ENCODE measurements at places on chromosomes 3 and 15. TPM values are rescaled to one million over a fixed set of nuclear protein-coding genes. Genes with fewer than 3 reads are reported as not detected.

DNA sequence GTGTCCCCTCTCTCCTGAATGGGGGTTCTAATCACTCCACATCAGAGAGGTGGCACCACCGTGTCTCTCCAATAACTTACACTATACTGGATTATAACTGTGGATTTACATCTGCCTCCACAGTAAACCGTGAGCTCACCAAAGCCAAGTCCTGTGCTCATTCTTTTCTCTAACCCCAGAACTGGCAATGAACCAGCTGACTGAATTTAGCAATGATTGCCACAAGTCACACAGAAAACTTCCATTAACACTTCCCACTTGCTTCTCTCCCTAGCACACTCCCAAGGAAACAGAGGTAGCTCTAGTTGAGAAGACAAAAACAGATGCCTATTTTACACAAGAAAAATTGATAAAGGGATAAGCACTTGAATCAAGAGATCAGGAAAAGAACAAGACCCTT, 361.3 kb downstream of the ULK4 start:
- no peak for DNase-seq
- no peaks in the 10 kb centered on the region for H3K4me1 ChIP-seq
- H3K27ac ChIP-seq = no peak overlapping the region
- no peaks in the 10 kb centered on the region for H3K27me3 ChIP-seq

GRCh38 chr15:90957031-90957790, 2.5 kb downstream of the RCCD1 start:
- H3K27me3 ChIP-seq = no peaks in the 10 kb centered on the region
- H3K4me3 ChIP-seq = peak overlapping the region; percentile 66
- peaks cover 28% of the 10 kb centered on the region for H3K36me3 ChIP-seq
- H3K4me1 ChIP-seq = peaks cover 21% of the 10 kb centered on the region
- no peak for DNase-seq
- H3K27ac ChIP-seq = no peak overlapping the region

The ROBO1 gene
- total RNA-seq = 27.1 TPM

- no peaks in the 10 kb centered on the region for H3K27me3 ChIP-seq
- H3K36me3 ChIP-seq = no peaks in the 10 kb centered on the region
- H3K27ac ChIP-seq = no peak overlapping the region
- H3K4me1 ChIP-seq = peaks cover 55% of the 10 kb centered on the region
- no peak for DNase-seq
These were observed 72.6 kb downstream of the TRAK1 start for GRCh38 chr3:42163622-42164244.

The SLC15A2 gene
- 63.6 TPM for total RNA-seq

The THAP10 gene
- 1.5 TPM for total RNA-seq

DNA sequence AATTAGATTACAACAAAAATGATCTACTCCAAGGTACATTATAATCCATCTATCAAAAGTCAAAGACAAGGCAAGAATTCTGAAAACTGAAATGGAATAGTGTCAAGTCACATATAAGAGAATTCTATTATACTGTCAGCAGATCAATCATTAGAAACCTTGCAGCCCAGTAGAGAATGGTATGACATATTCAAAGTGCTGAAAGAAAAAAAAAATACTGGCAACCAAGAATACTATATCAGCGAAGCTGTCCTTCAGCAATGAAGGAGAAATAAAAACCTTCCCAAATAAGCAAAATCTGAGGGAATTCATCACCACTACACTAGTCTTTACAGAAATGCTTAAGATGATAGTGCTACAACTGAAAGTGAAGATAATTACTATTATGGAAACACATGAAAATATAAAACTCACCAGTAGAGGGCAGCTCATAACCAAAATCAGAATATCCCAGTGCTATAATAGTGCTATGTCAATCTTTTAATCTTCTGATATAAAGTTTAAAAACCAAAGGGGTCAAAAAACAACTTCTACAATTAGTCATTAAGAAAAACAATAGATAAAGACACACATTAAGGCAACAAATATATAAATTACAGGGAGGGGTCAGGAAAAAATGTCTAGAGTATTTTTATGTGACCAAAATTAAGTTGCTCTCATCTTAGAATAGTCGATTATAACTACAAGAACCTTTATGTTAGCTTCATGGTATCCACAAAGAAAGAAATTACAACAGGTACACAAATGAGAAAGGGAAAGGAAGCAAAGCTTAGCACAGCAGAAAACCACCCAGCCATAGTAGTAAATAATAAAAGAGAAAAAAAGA, 190.7 kb upstream of the CNTN6 start:
- H3K27ac ChIP-seq = no peak overlapping the region
- no peaks in the 10 kb centered on the region for H3K27me3 ChIP-seq
- H3K36me3 ChIP-seq = no peaks in the 10 kb centered on the region
- no peak overlapping the region for H3K4me3 ChIP-seq
- DNase-seq = no peak
- H3K4me1 ChIP-seq = no peaks in the 10 kb centered on the region

DNA sequence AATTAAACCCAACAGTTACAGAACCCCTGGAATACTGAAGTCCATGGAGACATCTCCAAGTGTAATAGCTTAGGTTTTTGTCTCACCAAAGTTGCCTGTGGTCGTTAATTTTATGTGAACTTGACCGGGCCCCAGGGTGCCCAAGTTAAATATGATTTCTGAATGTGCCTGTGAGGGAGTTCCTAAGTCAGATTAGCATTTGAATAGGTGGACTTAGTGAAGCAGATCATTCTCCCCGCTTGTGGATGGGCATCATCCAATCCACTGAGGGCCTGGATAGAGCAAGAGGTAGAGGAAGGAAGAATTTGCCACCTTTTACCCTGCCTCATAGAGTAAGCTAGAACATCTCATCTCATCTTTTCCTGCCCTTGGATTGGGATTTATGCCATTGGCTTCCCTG, 203.0 kb downstream of the MYRIP start:
- no peak overlapping the region for H3K27ac ChIP-seq
- no peak overlapping the region for H3K4me3 ChIP-seq
- H3K36me3 ChIP-seq = no peaks in the 10 kb centered on the region
- H3K27me3 ChIP-seq = no peaks in the 10 kb centered on the region
- no peaks in the 10 kb centered on the region for H3K4me1 ChIP-seq

The SLC22A13 gene
- total RNA-seq = 0.41 TPM

The TMCO5A gene
- total RNA-seq = not detected

- no peak for DNase-seq
- H3K4me3 ChIP-seq = peak overlapping the region; percentile 29
- no peaks in the 10 kb centered on the region for H3K27me3 ChIP-seq
- H3K27ac ChIP-seq = peak overlapping the region; percentile 69
These were observed 120.9 kb downstream of the LIPC start for GRCh38 chr15:58552505-58553364.

DNA sequence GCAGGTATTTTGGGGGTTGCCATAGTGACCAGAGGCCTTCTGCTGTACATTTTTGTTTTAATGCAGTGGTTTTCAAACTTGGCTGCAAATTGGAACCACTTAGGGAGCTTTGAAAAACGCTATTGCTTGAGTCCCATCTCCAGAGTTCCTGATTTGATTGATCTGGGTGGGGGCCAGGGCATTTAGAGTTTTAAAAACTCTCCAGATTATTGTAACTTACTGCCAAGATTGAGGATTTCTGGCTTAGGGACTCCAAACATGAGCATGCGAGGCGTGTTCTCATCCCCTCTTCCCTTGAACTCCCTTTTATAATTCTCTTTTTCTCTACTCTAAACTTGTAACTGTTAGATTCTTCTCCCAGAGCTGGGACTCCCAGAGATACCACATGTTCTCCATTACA, 340.8 kb upstream of the SUCLG2 start:
- no peak overlapping the region for H3K4me3 ChIP-seq
- H3K27ac ChIP-seq = no peak overlapping the region
- no peaks in the 10 kb centered on the region for H3K36me3 ChIP-seq
- no peaks in the 10 kb centered on the region for H3K4me1 ChIP-seq
- no peaks in the 10 kb centered on the region for H3K27me3 ChIP-seq

The CASR gene
- 0.20 TPM for total RNA-seq

DNA sequence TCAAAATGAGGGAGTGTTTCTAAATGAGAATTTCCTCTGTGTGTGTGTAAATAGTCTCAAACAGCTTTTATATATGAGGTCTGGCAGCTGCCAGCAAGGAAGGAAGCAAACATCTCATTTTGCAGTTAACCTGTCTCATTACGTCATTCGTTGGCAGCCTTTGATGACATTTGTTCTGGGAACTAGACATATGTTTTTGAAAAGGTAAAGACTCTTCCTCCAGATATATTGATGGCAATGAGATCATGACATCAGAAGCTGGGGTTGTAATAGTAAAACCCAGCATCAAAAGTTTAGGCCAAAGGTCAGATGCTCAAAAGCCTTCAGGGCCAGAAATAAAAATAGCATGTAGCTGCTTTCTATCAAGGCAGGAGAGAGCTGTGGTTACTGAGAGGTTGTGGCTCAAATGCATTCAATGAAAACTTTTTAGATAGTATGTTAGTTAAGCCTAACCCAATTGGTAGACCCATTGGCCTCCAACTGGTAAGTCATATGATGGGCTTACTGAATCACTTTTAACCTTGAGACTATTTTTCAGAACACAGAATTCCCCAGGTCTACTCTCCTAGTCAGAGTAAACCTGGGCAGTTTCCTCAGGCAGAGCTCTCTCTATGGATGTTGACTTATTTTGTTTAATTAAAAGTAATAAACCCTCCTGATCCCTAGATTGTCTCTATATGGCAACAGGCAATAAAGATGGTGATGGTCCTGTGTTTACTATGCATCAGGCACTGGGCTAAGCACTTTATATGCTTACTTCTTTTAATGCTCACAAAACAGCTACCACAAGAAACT, 386.5 kb upstream of the CFAP20DC start:
- no peaks in the 10 kb centered on the region for H3K4me1 ChIP-seq
- H3K27me3 ChIP-seq = no peaks in the 10 kb centered on the region
- no peaks in the 10 kb centered on the region for H3K36me3 ChIP-seq
- H3K4me3 ChIP-seq = no peak overlapping the region
- DNase-seq = no peak

GRCh38 chr3:126963261-126964190, 19.4 kb upstream of the PLXNA1 start:
- peaks cover 9% of the 10 kb centered on the region for H3K4me1 ChIP-seq
- H3K27ac ChIP-seq = no peak overlapping the region
- no peak for DNase-seq
- no peaks in the 10 kb centered on the region for H3K27me3 ChIP-seq
- H3K36me3 ChIP-seq = no peaks in the 10 kb centered on the region

DNA sequence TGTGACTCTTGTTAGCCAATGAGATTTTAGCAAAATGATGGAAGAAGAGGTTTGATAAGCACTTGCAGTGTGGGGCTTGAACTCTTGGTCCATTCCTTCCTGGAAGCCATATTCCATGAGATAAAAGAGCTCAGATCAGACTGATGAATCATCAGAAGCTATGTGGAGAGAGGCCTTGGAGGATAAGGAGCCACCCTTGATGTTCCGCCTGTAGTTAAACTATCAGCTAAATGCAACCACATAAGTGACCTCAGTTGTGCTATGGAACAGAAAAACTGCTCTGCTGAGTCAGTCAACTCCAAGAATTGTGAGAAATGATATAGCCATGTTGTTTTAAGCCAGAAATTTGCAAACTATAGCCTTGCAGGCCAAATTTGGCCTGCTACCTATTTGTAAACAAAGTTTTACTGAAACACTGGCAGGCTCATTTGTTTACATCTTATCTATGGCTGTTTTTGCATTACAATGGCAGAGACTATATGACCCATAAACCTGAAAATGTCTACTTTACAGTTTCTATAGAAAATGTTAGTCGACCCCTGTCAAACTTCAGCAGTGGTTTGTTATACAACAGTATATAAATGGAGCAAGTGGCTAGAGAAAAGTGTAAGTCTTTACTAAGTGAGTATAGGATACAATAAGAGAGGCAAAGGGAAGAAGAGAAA, 27.6 kb upstream of the GAP43 start:
- no peak for DNase-seq
- no peaks in the 10 kb centered on the region for H3K36me3 ChIP-seq
- no peaks in the 10 kb centered on the region for H3K27me3 ChIP-seq
- H3K27ac ChIP-seq = no peak overlapping the region

The AHSG gene
- not detected for total RNA-seq

The DTX3L gene
- 67.5 TPM for total RNA-seq

DNA sequence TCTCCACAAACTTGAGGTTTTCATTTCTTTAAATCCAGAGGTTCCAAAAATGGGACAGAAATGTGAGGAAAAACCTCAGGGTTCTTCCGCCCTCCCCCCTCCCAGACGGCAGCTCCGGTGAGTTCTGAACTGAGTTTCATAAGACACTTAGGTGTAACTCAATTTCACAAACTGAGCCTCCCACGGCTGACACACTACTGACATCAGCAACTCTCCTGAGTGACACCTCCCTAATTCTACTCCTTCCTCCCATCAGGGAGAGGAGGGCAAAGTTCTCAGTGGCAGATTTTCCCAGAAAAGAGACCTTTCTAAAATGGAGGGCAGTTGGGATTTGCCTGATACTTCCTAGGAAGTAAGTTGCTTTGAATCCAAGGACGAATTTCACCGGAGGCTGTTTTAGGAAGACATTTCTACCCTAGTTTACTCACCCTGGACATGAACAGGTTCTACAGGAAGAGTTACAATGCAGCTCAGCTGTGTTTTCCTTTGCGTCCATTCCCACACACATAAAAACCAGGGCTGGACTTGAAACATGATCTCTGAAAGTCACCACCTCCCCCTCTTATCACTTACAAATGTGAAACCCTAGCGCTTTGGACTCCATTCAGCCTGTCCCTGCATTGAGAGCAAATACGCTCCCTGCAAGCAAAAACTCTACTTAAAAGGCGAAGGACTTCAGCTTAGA, 78.1 kb upstream of the LMOD3 start:
- peak overlapping the region; percentile 41 for H3K4me3 ChIP-seq
- H3K27me3 ChIP-seq = no peaks in the 10 kb centered on the region
- peaks cover 41% of the 10 kb centered on the region for H3K36me3 ChIP-seq
- peaks cover 25% of the 10 kb centered on the region for H3K4me1 ChIP-seq
- H3K27ac ChIP-seq = peak overlapping the region; percentile 74
- DNase-seq = no peak

The NANOGP8 gene
- not detected for total RNA-seq

The STAB1 gene
- 152 TPM for total RNA-seq

DNA sequence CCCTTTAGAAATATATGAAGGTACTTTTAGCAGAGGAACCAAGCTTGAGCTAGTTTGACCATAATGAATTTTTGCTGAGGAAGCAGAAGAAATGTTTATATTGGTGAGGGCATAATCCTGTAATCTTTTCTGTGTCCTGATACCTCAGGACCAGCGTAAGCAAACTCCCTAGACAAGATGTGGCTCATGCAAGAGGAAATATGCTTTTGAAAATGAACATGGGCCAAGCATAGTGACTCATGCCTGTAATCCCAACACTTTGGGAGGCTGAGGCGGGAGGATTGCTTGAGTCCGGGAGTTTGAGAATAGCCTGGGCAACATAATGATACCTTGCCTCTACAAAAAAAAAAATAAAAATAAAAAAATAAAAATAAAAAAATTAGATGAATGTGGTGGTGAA, 78.5 kb downstream of the PPARG start:
- no peak overlapping the region for H3K27ac ChIP-seq
- no peaks in the 10 kb centered on the region for H3K36me3 ChIP-seq
- DNase-seq = no peak
